ENCODE measurements at places on chromosomes 11 and 22.

- DNase-seq = no peak
Observed at GRCh38 chr22:19177164-19178064, 1.1 kb downstream of the SLC25A1 start.

GRCh38 chr22:50621948-50622722, 5.8 kb downstream of the ARSA start:
- no peak for DNase-seq

DNA sequence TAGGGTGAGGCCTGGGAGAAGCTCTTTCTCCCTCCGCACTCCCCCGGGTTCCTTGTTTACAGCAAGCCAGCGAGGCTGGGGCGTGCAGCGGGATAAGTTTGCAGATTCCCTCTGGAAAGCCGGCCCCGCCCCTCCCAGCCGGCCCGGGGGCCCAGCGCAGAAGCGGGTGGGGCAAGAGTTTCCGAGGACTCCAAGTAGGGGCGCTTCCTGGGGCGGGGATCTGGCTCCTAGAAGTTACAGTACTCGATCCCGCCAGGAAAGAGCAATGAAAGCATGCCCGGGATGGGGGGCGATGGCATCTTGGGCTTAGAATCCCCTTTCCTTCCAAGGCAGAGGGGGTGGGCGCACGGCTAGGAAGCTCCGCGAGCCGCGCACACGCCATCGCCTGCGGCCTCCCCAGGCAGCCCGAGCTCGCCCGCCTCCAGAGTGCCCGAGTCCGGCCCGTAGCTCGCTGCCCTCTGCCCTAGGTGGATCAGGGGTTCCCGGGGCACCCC, 385 bp downstream of the TST start:
- peak; percentile 84 for DNase-seq

DNA sequence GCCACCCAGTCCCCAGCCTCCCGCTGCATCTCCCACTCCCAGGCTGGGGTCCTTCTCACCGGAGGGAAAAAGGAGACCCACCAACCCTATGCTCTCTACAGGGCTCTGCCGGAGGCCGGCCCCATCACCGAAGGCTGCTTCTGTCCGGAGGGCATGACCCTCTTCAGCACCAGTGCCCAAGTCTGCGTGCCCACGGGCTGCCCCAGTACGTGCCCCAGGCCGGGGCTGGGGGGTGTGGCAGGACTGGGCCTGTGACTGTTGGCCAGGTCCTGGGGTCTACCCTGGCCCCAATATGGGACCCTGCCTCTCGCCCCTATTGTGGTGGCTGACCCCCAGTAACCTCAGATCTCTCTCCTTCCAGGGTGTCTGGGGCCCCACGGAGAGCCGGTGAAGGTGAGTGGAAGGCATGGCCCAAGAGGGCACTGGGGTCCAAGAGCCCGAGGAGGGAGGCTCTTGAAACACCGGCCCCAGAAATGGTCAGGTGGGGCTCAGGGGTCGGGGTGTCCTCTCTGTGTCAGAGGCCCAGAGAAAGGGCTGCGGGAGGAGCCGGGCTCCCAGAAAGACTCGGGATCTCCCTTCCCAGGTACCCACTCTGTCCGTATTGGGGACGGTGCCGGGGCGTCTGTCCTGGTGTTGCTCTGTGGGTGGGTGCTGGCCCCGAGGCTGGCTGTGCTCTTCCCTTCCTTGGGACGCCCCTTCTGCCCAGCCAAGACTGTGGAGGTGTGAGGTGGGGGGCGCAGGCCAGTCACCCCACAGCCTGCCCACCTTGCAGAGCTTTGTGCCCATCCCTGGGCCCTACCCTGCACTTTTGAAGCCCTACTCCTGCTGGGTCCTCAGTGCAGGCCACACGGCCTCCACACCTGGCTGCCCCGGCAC, 26.1 kb upstream of the MUC5B start:
- DNase-seq = no peak

DNA sequence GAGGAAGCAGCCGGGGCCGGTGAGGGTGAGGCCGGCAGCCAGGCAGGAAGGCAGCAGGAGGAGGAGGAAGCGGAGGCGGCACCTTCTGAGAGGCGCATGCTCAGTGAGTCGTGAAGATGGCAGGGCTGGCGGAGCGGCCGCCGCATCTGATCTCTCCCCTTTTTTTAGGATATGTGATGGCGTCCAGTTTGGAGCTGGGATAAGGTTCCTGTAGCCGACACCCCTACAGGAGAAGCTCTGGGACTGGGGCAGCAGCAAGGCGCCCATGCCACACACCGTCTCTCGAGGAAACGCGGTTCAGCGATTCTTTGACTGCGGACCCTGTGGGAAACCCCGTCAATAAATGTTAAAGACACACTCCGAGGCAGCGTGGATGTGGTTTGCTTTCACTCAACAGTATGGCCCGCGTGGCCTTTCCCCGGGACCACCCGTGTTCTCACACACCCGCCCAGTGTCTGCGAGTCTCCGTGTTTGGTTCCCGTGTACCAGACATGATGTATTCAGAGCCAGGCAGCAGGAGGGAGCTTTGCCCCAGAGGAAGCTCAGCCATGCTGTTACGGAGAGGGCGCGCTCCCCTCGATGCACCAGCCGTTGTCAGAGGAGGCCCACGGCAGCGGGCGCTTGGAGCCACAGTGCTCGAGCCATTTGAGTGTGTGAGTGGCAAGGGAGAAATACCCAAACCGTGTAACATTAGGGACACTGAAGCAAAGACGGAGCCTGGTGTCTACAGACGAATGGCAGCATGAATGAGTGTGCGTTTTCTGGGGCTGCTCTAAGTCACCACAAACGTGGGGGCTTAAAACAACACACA, 27.7 kb upstream of the PARVB start:
- DNase-seq = peak; percentile 63

DNA sequence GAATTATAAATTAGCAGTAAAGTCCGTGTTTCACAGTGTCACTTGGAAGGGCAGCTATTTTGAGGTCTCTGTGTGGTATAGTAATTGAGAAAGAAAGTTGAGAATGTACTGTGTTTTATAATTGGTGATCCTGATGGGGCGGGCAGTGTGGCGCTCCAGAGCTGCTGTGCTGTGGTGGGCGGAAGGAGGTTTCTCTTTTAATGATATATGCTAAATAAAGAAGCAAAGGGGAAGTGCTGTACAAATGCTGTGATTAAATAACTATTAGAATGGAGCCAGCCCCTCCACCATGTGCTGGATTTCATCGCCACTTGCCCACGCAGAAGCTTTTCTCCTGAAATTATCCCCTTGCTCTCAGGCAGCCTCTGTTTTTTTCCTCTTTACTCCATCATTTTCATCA, 24.6 kb downstream of the ATXN10 start:
- DNase-seq = no peak

DNA sequence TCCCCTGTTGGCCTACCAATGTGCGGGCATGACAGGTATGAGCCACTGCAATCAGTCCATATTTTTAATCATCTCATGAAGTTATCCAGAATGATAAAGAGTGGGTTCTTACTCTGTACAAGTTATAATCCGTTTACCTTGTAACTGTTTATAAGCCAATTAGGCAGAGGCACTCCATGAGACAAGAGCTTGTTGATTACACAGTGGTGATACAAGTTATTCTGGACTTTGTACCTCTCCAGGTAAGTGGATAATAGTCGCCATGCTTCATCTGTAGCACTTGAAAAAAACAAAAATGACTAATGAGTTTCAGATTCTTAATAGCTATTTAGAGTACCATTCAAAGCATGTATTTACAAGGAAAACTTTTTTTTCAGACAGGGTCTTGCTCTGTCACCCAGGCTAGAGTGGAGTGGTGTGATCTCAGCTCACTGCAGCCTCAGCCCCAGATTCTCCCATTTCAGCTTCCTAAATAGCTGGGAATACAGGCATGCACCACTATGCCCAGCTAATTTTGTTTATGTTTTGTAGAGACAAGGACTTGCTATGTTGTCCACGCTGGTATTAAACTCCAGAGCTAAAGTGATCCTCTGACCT, 17.7 kb upstream of the FNBP4 start:
- DNase-seq = no peak

- DNase-seq = no peak
Observed at GRCh38 chr22:42364604-42365110, 67.5 kb downstream of the NFAM1 start.

- DNase-seq = no peak
Observed at GRCh38 chr11:128297091-128297651, 290.2 kb downstream of the ETS1 start.

DNA sequence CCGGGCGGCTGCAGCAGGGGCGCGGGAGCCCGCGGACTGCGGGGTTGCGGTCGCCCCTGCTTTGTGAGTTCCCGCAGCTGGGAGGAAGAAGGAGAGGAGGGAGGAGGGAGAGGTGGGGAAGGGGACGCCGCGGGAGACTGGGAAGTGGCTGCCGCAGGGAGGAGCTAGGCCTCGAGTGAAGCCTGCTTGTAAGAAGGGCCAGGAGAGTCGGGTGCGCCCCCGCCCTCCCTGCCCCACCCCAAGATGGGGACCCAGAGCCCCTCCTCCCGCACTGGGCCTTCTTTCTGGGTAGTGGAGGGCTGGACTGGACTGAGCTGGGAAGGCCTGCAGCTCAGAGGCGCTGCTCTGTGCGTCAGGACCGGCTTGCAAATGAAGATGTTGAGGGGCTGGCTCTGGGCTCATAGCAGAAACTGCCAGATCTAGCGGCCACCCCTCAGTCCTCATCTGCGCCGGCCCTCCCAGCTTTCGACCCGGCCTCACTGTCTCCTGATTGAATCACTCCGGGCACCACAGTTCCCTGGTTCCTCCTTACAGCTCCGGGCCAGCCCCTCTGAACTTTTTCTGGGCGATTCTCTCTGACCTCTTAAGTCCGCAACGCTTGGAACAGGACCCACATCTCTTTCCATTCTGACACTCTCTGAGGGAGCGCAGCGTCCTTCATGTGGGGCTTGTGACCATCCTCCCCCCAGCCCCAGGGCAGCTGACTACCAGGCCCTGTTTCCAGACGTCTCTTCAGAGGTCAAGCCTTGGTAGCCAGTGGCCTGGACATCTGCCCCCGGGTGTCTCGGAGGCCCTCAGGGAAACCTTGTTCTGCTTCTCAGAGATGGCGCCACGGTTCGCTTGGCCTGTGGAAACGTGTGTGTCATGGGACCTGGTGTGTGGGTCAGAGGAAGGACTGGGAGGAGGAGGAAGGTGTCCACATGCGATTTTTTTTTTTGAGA, 21.9 kb downstream of the SERPINH1 start:
- peak; percentile 92 for DNase-seq

- no peak for DNase-seq
Observed at GRCh38 chr11:35214226-35214770, 75.3 kb downstream of the CD44 start.

GRCh38 chr11:68878022-68878421, 25.6 kb downstream of the MRPL21 start:
- DNase-seq = no peak

GRCh38 chr11:63837739-63838138, 1.2 kb upstream of the MARK2 start:
- no peak for DNase-seq

DNA sequence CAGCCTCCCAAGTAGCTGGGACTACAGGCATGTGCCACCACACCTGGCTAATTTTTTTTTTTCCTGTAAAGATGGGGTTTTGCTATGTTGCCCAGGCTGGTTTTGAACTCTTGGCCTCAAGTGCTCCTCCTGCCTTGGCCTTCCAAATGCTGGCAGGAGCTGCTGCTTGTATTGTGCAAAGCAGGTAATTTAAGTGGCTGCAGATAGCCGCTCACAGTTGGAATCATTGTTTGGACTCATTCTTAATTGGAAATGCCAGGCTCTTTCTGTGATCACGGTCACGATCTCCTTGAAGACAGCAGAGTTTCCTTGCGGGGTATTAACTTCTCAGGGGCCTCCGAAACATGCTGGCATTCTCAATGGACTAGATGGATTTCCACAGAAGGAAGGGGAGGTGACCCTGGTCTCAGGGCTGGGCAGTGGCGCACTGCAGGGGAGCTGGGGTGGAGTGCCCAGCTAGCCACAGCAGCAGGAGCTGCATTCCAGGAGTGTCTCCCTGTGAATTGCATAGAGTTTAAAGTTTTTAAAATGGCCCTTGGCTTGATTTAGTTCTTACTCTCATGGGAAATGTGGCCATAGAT, 136.1 kb downstream of the MORC2 start:
- no peak for DNase-seq

- DNase-seq = no peak
Observed at GRCh38 chr11:90476442-90477007, 253.7 kb upstream of the CHORDC1 start.

DNA sequence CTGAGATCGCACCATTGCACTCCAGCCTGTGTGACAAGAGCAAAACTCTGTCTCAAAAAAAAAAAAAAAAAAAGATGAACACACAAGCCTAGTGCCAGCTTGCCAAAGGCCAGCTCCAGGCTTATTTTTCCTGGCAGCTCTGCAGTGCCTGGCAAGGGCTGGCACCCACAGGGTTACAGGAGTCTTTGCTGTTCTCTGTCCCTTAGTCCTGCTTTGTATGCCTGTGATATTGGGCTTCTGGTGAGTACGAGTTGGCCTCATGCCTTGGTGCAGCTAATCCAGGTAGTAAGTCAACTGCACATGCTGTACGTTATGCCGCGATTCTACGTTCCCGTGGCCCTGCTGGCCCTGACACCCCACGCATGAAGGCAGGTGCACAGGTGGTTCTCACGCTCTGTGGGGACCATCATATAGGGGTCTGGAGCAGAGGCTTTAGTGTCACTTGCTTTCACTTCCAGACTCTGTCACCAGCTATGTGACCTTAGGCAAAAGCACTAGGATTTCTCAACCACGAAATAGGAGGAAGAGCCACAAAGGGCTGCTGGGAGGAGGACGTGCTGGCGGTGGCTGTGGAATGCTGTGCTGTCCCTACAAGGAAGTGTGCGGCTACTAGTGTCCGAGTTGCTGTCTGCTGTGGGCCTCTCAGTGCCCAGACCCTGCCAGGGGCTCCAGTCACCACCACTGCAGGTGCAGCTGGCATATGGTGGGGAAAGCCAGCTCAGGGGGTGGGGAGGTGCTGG, 21.4 kb upstream of the RASL10A start:
- DNase-seq = no peak

GRCh38 chr11:34654483-34655334, 33.8 kb downstream of the EHF start:
- DNase-seq = no peak

DNA sequence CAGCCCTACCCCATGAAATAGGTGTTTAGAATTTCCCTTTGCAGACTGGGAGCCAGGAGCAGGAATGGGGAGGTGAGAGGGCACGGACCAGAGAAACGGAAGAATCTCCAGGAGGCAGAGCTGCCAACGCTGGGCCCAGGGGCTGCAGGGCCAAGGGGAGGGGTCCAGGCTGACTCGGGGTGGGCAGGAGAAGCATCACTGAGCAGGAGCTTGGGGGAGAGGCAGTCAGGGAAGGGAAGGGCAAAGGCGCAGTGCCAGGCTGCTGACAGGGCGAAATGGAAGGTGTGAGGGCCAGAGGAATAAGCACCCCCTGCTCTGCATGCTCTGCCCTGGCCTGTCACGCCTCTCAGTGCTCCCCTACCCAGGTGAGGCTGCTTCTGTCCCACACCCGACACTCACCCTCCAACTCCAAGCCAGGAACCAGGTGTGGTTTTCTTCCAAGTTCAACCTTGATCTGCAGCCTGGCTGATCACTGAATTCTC, 14.5 kb downstream of the LRRC32 start:
- DNase-seq = peak; percentile 51

DNA sequence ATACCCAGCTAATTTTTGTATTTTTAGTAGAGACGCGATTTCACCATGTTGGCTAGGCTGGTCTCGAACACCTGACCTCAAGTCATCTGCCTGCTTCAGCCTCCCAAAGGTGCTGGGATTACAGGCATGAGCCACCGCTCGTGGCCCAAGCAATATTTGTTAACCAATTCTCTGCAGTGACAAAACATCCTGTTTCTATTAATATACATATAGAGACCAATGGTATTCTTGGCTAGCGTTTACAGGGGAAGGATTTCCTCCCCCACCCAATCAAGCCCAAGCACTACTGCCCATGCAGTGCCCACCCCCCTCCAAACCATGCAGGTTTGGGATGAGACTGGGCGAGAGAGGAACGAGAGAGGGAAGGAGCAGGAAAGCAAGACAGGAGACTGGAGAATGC, 53.1 kb downstream of the APOL3 start:
- no peak for DNase-seq

All from left forelimb (tissue), 1 donor.